Trophoblast cell (in vitro differentiated cells and primary cell): ENCODE measurements at places on chromosomes 4 and X.

- no peaks in the 10 kb centered on the region for H3K4me1 ChIP-seq
- H3K27ac ChIP-seq = no peak overlapping the region
- no peaks in the 10 kb centered on the region for H3K36me3 ChIP-seq
- H3K27me3 ChIP-seq = no peaks in the 10 kb centered on the region
Observed at GRCh38 chr4:10737337-10737736, 52.8 kb upstream of the CLNK start.

DNA sequence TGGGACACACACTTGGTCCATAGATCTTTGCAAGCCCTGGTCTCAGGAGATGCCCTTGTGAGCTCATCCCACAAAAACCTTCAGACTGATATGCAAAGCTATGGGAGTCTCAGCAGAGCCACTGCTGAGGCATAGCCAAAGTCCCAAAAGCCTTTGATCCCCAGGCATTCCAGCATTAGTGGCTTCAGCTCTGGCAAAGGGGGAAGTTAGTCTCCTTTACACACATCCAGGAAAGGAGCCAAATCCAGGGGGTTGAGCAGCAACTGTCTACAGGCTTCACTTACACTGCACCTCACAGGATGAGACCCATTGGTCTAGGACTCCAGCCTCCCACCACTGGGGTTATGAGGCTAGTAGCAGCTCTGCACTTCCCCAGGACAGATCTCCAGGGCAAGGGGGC lies 14.0 kb downstream of the PF4 start:
- H3K27me3 ChIP-seq = no peaks in the 10 kb centered on the region
- DNase-seq = no peak
- H3K4me1 ChIP-seq = no peaks in the 10 kb centered on the region
- no peak overlapping the region for H3K27ac ChIP-seq
- no peak overlapping the region for H3K4me3 ChIP-seq
- no peaks in the 10 kb centered on the region for H3K36me3 ChIP-seq

GRCh38 chrX:136863826-136864225 lies 16.7 kb downstream of the RBMX start:
- no peak for DNase-seq
- no peaks in the 10 kb centered on the region for H3K27me3 ChIP-seq
- no peak overlapping the region for H3K27ac ChIP-seq
- no peak overlapping the region for H3K4me3 ChIP-seq
- peaks cover 24% of the 10 kb centered on the region for H3K36me3 ChIP-seq
- H3K4me1 ChIP-seq = no peaks in the 10 kb centered on the region

DNA sequence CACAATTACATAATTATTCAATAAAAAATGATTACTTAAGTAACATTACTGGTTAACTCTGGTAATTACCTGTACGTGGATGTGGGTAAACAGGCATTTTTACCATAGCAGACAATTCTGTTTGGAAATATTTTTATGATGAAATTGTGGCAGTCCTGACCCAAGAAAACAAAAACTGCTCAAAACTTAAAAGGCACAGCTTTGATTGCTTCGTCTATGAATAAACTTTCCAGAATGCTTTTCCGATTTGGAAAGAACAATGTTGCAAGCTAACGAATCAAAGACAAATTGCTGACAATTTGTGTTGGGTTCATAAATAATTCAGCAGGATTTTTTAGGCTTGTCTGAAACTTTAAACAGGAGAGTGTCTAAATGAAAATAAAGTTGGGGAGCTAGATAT lies 150.6 kb upstream of the GYPA start:
- DNase-seq = no peak
- no peaks in the 10 kb centered on the region for H3K27me3 ChIP-seq
- no peaks in the 10 kb centered on the region for H3K36me3 ChIP-seq
- H3K4me1 ChIP-seq = no peaks in the 10 kb centered on the region
- no peak overlapping the region for H3K4me3 ChIP-seq

- no peak for DNase-seq
- no peaks in the 10 kb centered on the region for H3K4me1 ChIP-seq
- no peaks in the 10 kb centered on the region for H3K27me3 ChIP-seq
- no peak overlapping the region for H3K4me3 ChIP-seq
- no peaks in the 10 kb centered on the region for H3K36me3 ChIP-seq
Observed at GRCh38 chrX:63400340-63400739, 49.2 kb upstream of the SPIN4 start.

DNA sequence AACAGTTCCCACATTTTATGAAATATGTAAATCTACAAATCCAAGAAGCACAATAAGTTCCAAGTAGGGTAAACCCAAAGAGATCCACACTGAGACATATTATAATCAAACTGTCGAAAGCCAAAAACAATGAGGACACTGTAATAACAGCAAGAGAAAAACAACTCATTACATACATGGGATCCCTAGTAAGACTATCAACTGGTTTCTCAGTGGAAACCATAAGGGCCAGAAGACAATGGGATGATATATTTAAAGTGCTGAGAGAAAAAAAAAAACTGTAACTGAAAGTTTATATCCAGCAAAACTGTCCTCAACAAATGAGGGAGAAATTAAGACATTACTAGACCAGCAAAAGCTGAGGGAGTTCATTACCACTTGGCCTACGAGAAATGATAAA lies 34.7 kb downstream of the GLRA2 start:
- no peak for DNase-seq
- no peaks in the 10 kb centered on the region for H3K4me1 ChIP-seq
- H3K27me3 ChIP-seq = no peaks in the 10 kb centered on the region
- H3K27ac ChIP-seq = no peak overlapping the region
- no peaks in the 10 kb centered on the region for H3K36me3 ChIP-seq
- no peak overlapping the region for H3K4me3 ChIP-seq

DNA sequence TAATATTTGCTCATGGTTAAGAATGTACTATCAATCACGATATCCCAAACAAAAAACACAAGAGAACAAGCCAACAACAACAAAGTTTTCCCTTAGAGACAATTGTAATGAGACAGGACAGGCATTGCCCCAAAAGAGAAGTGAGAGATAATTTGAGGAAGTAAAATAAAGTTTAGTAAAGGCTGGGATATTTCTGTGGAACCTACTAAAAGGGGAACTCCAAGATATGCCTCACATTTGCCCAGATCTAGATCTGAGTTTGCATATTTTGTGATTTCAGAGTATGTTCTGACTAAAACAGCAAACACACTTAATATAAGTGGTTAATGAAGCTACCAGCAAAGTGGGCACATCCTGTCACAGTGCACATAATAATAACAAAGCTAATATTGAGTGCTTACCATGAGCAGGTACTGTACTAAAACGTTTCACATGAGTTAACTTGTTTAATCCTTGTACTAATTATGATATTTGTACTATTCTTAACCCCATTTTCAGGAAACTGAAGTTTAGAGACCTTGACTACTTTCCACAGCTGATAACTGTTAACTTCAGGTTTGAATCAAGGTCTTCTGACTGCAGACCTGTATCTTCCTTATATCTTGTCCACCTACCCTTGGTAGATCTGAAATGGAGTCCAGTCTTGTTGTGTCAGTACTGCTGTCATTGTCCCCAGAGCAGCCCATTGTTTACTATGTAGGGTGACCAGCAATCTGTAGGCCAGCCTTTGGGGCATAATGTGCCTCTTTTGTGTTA lies 26.0 kb upstream of the BMP2K start:
- no peaks in the 10 kb centered on the region for H3K4me1 ChIP-seq
- H3K4me3 ChIP-seq = no peak overlapping the region
- H3K27ac ChIP-seq = no peak overlapping the region
- peak; percentile 27 for DNase-seq
- H3K36me3 ChIP-seq = no peaks in the 10 kb centered on the region

DNA sequence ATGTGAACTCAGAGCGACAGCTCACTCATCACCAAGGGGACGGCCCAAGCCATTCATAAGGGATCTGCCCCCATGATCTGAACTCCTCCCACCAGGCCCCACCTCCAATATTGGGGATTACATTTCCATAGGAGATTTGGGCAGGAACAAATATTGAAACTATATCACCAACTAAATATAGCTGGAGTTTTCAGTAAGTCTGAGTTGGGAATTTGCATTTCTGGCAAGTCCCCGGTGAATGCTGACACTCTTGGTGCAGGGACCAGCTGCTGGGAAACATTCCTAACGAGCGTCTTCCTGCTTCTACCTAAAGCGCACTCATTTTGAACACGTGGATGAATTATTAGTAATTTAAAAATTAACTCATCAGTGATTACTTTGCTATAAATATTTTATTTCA lies 13.2 kb downstream of the CLDN34 start:
- no peaks in the 10 kb centered on the region for H3K36me3 ChIP-seq
- H3K27ac ChIP-seq = no peak overlapping the region
- no peaks in the 10 kb centered on the region for H3K4me1 ChIP-seq
- H3K27me3 ChIP-seq = no peaks in the 10 kb centered on the region

- peak; percentile 86 for DNase-seq
- peaks cover 8% of the 10 kb centered on the region for H3K4me1 ChIP-seq
- H3K27ac ChIP-seq = no peak overlapping the region
- H3K27me3 ChIP-seq = no peaks in the 10 kb centered on the region
Observed at GRCh38 chr4:41933997-41934503, 1.2 kb upstream of the TMEM33 start.

DNA sequence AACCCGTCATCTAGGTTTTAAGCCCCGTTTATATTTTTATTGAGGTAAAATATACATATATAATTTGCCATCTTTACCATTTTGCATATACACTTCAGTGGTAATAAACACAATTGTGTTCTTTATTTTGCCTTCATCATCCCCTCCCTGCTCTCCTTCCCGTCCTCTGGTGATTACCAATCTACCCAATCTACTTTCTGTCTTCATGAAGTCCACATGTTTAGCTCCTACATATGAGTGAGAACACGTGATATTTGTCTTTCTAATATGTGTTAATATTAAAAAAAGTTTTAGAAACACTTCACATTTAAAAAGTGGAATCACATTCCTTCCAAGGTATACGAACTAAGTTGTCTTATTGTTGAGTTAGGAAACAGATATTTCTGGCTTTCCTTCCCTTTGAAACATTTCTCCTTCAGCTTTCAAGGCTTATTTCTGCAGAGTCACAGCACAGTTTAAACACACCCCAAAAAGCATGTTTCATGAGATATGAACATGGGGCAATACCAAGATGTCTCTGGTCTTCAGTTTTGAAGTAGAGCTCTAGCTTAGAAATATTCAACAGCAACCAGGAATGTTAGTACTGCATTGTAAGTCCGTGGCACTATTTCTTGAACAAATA lies 35.9 kb downstream of the GYPA start:
- no peak overlapping the region for H3K4me3 ChIP-seq
- H3K27me3 ChIP-seq = no peaks in the 10 kb centered on the region
- DNase-seq = no peak
- no peaks in the 10 kb centered on the region for H3K36me3 ChIP-seq
- H3K27ac ChIP-seq = no peak overlapping the region

DNA sequence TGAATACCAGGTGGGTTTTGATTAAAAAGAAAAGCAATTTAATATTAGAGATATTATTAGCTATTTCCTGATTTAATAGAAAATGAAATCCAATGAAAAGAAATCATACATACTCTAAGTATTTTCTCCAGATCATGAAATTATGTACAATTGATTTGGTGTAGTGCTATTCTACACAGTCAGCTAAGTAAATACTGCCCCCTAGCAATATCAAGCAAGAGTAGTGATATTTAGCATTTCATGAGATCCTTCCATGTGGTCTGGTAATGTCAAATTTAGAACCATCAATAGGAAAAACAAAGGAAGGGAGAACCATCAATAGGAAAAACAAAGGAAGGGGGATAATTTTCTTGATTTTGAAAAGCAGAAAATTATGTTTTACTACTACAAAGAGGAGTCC lies 114.6 kb downstream of the TBCK start:
- peak; percentile 10 for DNase-seq
- no peaks in the 10 kb centered on the region for H3K36me3 ChIP-seq
- no peak overlapping the region for H3K27ac ChIP-seq

DNA sequence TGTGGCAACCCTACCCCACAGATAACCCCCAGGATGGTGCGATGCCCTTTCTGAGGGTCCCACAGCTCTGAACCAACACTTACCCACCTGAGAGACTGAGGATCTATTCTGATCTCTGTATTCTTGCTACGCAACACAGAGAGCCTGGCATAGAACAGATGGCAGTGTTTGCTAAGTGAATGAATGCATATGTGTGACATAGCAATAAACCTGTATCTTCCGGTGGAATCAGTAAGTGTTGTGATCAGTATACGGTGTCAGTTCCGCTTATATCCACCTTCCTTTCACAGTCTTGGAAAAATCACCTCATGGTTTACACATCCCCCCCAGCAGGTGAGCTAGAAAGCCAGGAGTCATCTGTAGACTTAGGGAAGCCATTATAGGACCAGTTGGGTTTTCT lies 5.9 kb upstream of the HSD17B10 start:
- H3K4me3 ChIP-seq = no peak overlapping the region
- no peak for DNase-seq
- H3K4me1 ChIP-seq = peaks cover 5% of the 10 kb centered on the region
- H3K27me3 ChIP-seq = no peaks in the 10 kb centered on the region

GRCh38 chr4:71296945-71297344 lies 41.9 kb upstream of the SLC4A4 start:
- H3K36me3 ChIP-seq = no peaks in the 10 kb centered on the region
- H3K4me1 ChIP-seq = no peaks in the 10 kb centered on the region
- peak; percentile 36 for DNase-seq
- no peak overlapping the region for H3K4me3 ChIP-seq
- no peaks in the 10 kb centered on the region for H3K27me3 ChIP-seq

DNA sequence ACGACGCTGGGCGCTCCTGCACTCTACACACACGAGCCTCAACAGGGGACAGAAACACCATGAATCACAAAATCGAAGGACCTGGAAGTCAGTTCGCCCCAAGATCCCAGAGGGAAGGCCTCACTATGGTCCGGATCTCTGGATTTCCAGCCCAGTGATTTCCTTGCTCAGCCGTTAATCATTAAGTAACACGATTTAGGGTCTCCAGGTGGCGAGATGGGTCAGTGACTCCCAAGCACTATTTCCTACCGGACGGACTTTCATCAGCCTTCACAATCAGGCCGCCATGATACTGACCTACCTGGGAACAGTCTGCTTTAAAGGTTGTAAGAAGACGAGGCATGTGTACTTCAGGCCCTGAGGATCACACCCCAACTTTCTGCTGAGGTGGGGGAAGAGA lies 63.7 kb downstream of the FAT1 start:
- H3K4me1 ChIP-seq = no peaks in the 10 kb centered on the region
- no peak for DNase-seq
- no peak overlapping the region for H3K27ac ChIP-seq

DNA sequence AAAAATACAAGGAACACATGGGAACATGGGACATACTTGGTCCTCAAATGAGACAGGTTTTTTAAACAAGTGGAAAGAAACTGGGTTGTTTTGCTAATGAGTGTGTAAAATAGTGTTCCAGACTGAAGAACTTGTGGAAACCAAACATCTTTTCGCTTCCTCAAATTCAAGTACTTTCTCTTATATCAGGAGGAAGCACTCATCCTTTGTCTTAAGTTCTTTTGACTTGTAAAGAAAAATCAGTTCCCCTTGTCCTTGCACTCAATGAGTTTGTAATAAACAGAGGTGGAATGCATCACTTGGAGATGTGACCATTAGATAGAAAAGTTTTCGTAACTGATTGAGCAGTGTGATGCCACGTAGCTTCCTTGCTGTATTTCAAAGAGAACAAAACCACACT lies 101.1 kb downstream of the PHOX2B start:
- no peak for DNase-seq
- H3K27ac ChIP-seq = no peak overlapping the region
- no peak overlapping the region for H3K4me3 ChIP-seq
